ENCODE measurements at places on chromosomes 3 and 15.

DNA sequence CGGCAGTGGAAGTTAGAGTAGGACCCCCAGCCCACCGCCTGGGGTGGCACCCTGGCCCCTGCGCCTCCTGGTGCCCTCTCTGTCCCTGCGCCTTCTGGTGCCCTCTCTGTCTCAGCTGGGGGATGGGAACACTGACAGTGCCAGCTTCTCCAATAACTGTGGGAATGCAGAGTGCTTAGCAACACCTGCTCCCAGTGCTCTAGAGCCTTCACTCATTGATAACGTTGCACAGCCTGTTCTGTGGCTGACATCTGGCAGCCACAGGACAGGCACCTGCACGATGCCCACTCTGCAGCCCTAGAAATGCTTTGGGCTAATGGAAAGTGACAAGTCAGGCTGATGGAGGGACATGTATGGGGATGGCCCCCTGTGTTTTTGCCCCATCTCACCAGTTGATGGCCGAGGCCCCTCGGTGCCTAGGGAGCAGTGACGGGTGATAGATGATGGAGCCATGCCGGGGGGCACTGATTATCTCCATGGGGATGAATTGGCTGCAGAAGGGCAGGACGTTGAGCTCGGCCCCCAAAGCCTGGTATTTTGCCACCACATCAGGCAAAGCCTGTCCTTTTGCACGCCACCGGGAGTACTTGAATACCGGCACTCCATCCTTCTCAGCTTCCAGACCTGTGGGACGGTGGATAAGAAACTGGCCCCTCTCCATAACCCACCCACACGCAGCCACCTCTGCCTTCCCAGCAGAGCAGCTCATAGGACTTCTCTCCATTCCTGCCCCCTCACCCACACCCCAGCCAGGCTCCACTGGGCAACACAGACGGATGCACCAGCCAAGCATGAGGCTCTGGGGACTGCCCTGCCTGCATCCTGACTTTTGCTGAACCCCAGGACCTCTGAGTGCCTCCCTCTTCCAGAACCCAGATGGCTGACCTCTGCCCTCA lies 22.1 kb downstream of the ALDH1L1 start:
- no peak for DNase-seq

DNA sequence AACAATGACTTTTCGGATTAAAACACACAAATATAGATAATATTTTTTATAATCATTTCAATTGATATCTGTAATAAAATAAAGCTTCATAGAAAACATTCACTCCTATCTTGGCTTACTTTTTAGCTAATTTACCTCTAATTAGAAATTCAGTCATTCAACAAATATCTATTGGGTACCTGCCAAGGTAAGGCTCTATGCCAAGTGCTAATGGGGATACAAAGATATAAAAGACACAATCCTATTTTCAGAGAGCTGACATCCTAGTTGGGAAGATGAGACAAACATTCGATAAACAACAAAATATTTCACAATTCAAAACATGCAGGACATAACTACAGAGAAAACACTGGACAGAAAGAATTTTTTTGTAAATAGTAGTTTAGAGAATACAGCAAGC lies 63.3 kb downstream of the ULK4 start:
- no peak for DNase-seq

- no peak for DNase-seq
These were observed 601.7 kb upstream of the ZNF717 start for GRCh38 chr3:76387000-76387399.

GRCh38 chr15:35851491-35851890 lies 305.5 kb upstream of the DPH6 start:
- no peak for DNase-seq

DNA sequence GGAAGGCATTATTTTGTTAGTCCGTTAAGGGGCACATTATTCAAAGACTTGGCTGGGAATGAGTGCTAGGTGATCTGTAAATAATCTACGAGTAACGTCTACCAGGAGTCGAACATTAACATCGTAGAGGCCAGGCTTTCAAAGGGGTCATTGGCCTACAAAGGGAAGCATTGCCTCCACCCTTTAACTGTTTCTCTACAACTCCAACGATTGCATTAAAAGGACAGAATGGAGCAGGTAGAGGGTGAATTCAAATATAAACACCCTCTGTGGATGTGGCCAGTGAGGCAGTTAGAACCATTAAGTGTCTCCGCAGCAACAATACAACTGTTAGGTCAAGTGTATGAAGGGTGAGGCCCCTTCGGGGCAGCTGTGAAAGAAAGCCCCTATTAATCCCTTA lies 126.0 kb upstream of the LMOD3 start:
- DNase-seq, result no peak

- no peak for DNase-seq
These were observed 31.9 kb upstream of the RPP14 start for GRCh38 chr3:58274027-58274614.

DNA sequence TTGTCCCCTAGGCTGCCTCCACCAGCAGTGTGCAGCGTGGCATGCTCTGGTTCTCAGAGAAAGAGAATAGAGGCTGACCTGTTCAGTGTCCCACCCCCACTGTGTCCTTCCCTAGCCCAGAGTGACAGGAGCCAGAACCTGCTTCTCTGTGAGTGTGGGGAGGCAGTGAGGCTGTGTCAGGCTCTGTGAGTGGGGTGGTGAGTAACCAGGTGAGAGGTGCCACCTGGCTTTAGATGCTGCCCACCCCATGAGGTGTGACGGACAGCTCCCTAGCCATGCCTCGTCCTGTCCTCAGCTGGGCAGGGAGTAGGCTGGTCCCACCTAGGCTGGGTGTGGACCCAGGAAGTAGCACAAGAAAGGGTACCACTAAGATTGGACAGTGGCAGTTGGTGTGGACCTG lies 6.3 kb downstream of the TEX264 start:
- no peak for DNase-seq

DNA sequence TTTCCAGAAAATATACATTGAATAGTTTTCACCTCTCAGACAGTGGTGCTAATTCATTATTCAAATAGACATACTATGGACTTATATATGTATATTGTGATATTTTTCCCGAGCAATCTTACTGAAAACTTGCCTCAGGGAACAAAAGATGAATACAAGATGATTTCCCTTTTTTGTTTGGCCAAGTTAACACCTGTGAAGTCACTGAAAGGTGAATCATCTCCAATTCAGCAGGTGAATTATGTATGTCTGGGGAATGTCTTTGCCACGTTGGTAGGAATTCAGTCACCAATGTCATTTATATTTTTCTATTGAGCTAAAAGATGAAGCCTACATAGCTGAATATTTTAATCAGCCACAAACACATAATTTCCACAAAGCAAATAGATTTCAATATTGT lies 88.2 kb downstream of the GPR156 start:
- DNase-seq, result no peak

DNA sequence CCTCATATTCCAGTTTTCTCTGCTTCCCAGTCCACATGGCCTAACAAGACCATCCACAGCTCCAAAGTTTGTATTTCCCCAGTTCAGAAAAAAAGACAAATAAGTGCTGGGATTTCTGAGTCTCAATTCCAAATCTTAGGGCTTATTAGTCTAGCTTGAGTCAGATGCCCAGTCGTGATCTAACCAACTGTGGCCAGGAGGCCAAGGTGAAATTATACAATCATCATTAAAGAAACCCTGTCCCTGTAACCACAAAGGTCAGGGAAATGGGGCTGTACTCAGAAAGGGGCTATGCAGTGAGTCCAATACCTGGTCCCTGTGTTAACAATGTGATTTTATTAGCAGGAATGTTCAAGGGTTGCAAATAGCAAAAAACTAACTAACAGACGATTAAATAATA lies 40.5 kb upstream of the MITF start:
- DNase-seq, result no peak

DNA sequence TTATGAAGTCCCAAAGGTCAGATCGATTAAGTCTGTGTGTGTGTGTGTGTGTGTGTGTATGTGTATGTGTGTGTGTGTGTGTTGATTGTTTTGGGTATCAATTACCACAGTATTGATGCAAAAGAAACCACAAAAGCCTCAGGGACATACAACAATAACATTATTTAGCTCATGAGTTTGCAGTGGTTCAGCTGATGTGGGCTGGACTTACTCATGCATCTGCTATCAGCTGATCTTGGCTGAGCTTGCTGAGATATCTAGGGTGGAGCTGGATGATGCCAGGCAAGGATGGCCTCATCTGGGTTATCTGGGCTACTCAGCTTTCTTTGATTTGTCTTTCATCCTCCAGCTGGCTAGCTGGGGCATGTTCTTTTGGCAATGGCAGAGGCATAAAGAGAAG lies 82.4 kb upstream of the PRR23C start:
- DNase-seq, result no peak

DNA sequence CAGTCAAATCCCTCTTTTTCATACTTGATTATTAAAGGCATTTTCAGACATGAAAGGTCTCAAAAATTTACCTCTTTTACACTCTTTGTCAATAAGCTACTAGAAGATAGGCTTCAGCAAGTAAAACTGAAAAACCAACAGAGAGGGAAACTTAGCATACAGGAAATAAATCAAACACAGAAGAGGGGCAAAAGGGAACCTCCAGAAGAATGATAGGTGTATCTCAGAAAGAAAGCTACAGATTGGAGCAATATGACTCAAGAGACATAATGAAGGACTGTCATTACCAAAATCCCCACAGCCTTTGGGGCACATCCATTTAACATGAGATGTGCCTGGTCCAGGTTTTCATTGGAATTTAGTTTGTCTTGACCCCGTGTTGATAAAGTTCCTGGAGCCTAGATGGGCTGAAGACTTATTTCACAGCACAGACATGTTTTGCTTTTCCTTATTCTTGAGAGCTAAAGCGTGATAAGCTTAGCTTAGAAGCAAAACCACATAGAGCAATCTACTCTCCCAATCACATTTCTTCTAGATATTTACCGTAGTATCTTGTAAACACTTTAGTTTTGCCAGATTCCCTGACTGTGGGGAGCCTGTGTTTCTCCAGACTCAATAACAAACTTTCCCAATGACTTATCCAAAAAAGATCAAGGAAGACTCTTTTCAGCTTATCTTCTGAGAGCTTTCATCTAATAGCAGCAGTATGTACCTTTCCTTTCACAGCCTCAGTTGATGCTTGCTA lies 11.7 kb downstream of the LRRFIP2 start:
- DNase-seq, result no peak

DNA sequence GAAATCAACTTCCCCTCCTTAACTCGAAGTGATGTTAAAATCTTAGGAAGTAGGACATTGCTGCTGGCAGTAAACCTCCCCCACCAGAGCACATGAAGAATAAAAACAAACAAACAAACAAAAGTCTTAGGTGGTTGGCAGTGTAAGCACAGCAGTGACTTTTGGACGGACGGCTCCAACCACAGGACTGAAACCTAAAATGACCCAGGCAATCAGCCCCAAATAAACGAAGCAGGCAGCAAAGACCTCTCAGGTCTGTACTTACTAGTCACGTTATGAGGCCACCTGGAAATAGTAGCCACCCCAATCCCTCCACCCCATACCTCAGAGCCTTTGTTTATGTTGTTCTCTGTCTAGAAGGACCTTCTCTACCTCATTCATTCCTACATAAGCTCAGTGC lies 33.5 kb upstream of the HES1 start:
- no peak for DNase-seq

GRCh38 chr3:53817809-53818208 lies 28.4 kb downstream of the CHDH start:
- DNase-seq, result no peak

DNA sequence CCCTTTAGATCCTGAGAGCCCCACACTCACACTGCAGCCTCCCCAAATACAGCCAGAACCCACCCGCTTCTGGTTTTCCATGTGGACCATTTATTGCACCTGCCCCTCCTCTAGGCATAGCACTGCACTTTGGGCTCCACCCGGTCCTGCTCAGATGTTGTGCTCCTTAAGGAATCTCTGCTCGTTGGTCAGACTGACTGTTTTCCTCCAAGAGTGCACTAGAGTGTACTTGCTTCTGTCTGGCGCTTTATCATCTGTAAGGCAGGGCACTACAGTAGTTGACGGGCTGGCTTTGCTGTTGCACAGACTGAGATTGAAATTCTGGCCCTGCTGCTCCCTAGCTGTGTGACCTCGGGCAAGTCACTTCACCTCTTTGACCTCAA lies 124.1 kb downstream of the CACNA1D start:
- no peak for DNase-seq

DNA sequence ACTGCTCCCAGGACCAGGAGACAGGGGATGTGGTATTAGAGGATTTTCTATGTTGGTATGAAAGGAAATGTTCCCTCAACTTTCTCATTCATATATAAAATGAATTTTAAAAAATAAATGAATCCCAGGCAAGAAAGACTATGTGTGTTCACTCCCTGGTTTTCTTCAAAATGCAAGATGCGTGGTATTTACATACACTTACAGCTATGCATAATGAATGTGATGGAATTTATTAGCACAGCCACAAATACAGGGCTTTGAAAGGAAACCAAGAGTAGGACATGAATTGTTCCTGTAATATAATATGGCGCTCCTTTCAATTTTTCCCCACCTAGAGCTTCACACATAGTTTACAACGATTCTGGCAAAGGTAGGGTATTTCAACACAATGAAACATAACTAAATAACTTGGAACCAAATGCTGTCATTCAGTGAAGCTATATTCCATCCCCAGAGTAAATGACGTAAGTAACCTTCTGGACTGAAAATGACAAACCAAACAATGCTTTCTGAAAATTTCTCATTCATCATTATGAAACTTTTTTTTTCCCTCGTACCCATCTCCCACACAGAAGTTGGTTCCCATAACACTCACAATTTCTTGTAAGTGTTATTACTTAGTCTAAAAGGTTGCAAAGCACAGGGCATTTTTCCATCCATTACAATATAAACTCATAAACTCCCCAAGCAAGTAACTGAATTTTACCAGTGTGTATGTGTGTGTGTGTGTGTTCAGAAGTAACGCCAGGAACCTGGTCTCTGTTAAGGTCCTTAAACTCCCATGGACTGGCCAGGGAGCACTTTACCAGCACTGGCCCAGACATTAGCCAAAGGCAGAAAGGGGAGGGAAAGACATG lies 41.8 kb downstream of the CBLB start:
- no peak for DNase-seq

DNA sequence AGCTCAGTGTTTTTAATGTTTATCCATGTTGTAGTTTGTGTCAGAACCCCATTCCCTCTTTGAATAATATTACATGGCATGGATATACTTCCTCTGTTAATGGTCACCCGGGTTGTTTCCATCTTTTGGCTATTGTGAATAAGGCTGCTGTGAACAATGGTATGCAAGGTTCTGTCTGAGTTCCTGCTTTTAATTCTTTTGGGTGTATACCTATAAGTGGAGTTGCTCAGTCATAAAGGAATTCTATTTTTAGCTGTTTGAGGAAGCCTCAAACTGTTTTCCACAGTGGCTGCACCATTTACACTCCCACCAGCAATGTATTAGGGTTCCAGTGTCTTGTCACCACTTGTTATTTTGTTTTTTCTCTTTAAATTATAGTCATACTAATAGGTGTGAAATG lies 99.6 kb downstream of the SLC25A26 start:
- no peak for DNase-seq

All from CD4-positive, alpha-beta T cell treated with Interleukin-2 at 100 ng/mL for 4 hours (primary cell).